ENCODE measurements at places on chromosomes 16 and 17.

GRCh38 chr16:2739625-2740430 is 12.6 kb upstream of the SRRM2 start:
- no peak for DNase-seq

GRCh38 chr16:5736209-5736930 is 638.8 kb upstream of the EEF2KMT start:
- no peak for DNase-seq

DNA sequence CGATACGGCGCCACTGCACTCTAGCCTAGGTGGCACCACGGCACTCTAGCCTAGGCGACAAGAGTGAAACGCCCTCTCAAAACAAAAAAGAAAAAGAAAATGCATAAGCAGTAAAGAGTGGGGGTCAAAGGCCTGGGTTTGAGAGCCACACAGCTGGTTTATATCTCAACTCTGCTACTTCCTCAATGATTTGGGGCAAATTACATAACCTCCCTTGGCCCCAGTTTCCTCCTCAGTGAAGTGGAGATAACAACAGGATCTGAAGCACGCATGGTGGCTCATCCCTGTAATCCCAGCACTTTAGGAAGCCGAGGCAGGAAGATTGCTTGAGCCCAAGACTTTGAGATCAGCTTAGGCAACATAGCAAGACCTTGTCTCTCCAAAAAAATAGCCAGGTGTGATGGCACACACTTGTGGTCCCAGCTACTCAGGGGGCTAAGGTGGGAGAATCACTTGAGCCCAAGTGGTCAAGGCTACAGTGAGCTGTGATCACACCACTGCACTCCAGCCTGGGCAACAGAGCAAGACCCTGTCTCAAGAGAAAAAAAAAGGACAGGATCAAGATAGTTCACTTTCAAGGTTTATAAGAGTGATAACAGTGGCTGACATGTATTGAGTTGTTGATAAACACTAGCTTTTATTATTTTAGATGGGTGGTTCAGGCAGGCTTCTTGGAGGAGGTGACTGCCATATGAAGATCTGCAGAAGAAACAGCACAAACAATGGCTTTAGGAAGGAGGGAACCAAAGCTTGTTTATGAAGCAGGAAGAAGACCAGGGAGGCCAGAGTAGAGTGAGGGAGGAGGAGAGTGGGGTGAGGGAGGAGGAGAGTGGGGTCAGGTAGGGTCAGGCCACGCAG is 8.5 kb upstream of the COG1 start:
- no peak for DNase-seq

- DNase-seq: peak; percentile 89
Observed at GRCh38 chr16:83898463-83899271, at the start of gene MLYCD. Gene MLYCD, plus strand, starts transcription at chr16:83899115. Its CDS starts 30 bp downstream, at chr16:83899145.

GRCh38 chr16:48955837-48956236 is 325.8 kb downstream of the CBLN1 start:
- DNase-seq: no peak

- peak; percentile 31 for DNase-seq
Observed at GRCh38 chr17:57488856-57489255, 232.5 kb downstream of the MSI2 start.

GRCh38 chr17:73492821-73493814 is 151.1 kb downstream of the SDK2 start:
- DNase-seq: no peak

- DNase-seq: no peak
Observed at GRCh38 chr17:987931-988330, 8.4 kb upstream of the NXN start.

DNA sequence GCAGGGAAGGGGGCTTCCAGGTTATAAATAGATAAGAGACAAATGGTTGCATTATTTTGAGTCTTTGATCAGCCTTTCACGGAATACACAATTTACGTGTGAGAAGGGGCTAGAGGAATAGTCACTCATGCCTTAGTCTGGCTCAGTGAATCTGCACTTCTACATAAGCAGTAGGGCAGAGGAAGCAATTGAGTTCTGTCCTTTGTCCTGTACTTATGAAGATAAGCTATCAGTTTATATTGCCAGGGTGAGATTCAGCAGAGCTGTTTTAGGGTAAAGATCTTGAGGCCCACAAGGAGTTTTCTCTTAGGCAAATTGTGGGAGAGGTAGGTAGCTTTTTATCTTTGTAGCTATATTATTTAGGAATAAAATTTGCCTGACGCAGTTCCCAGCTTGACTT is 33.3 kb downstream of the TOM1L1 start:
- no peak for DNase-seq

DNA sequence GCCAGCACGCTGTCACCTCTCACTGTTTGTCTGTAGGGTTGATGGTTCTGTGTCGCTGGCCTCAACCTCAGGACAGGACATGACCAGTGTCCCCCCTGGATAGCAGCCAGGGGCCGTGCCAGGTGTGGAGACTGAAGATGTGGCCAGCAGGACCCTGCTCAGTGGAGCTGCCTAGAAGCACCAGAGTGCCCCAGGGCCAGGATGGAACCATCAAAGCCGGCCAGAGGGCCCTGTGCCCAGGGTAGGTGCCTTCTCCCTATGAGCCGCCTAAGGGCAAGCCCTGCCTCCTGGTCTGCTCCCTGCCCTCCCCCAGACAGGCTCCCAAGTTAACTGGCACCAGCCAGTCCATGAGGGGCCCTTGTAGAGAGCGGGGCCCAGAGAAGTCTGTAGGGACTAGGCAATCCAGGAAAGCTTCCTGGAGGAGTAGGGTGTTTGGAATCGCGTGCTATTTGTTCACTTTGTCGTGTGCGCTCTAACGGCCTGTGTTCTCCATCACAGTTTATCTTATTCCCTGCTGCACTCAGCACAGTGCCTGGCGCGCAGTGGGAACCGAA is 546 bp upstream of the NDUFB10 start:
- DNase-seq: no peak

DNA sequence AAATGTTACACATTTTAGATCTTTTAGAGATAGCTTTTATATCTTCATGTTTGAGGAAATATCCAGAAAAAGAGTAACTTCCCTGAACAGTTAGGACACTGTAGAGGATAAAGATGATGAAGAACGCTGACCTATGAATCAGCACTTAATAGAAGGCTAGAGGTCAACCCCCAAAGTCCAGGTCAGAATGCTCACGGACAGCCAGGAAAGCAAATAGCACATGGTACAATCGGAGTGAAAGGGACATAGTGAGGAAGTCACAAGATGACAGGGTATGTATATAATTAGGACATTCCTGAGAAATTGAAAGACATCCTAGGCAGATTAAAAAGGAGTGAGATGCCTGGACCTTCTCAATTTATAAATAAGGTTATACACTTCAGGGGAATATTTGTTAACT is 55.1 kb upstream of the CNTNAP4 start:
- no peak for DNase-seq

DNA sequence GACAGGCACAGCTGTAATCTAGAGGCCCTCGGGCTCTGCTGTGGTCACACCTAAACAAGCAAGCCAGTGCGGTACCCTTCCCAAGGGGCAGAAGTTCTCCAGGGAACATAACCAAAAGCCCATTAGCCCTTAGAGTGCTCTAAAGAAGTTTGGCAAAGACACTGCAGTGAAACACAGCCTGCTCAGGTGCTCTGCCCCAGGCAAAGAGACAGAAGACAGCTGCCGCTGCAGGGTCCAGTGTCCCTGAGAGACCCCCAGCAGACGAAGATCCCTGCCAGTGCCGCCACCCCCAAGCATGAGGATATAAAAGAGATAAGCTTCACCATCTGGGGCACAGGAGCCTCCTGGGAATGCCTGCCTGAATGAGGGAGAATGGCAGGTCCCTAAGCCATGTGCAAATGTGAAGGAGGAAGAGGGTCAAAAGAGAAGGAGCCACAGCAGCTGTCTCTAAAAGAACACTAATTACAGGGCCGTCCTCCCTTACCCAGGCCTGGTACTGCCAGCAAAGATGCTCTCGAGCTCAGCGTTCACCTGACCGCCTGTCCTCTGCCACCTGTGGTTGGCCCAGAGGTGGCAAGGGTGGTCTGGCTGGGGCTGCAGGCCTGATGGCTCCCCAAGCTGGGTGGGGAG is 29.7 kb downstream of the CUEDC1 start:
- no peak for DNase-seq

- DNase-seq: peak; percentile 97
Observed at GRCh38 chr16:70428178-70428998, 10.5 kb downstream of the ST3GAL2 start.

DNA sequence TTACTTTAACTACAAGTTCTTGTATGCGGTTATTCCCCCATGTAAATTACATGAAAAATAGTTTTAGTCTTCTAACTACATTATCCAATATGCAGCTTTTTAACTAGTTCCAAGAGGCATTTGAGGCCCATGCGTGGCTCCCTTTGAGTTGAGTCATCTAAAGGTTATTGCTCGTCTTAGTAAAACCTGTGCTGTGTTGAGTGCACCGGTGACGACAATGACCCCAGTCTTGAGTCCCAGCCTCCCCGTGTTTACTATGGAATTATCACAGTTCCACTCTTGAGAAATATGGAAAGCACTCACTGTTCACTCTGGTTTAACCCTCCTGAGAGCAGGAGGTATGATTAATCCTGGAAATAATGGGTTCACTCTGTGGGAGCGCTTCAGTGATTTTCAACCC is 119.2 kb downstream of the PITPNC1 start:
- no peak for DNase-seq

DNA sequence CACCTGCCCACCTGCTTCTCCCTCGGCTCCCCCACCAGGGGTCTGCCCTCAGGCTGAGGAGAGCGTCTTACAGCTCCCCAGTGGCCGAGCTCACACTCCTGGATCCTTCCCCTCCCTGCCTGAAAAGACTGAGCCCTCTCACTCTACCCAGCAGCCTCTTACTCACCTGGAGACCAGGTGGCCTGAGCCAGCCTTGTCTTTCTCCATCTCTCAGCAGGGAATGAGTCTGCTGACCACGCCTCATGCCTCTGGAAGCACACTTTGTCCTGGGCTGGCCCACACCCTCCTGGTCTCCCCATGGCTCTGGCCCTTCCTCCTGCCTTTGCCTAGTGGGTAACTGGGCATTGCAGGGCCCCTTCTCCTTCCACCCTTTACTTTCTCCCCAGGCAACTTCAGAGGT is 177.2 kb downstream of the ENGASE start:
- no peak for DNase-seq

DNA sequence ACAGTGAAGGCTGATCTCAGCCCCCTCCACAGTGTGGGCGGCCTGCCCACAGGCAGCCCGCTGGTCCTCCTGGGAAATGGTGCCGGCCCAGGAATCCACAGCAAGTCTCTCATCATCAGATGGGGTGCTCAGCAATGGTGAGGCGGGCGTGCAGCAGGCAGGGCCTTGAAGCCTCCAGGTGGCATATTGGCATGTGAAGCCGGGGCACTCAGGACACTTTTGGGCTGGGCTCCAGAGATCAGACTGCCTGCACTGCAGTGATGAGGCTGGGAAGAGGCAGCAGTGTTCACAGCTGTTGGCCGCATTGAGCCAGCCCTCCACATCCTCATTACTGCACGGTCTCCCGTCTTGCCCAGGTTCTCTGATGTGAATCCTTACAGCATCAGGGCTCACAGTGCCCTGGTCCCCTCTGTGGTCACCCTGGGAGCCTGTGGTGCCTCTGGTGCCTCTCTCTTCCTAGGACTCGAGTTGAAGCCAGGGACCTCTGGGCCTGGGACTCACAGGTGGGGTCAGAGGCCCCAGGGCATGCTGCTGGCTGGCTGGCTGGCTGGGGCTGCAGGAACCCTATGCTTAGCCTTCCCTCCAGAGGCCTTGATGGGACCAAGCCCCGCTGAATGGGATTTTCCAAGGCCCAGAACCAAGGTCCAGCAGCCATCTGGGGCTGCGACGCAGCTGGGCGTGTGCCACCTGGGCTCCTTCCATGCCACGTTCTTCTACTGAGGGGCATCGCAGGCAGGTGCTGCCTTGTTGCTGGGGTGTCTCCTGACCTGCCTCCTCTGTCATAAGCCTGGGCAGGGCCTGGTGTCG is 48.6 kb downstream of the TNFRSF13B start:
- peak; percentile 7 for DNase-seq

- no peak for DNase-seq
Observed at GRCh38 chr17:8442310-8442709, 6.6 kb downstream of the NDEL1 start.

GRCh38 chr16:22093996-22094395 is 1.7 kb downstream of the VWA3A start:
- DNase-seq: no peak

- DNase-seq: no peak
Observed at GRCh38 chr16:11283820-11284248, 2.7 kb upstream of the PRM1 start.

DNA sequence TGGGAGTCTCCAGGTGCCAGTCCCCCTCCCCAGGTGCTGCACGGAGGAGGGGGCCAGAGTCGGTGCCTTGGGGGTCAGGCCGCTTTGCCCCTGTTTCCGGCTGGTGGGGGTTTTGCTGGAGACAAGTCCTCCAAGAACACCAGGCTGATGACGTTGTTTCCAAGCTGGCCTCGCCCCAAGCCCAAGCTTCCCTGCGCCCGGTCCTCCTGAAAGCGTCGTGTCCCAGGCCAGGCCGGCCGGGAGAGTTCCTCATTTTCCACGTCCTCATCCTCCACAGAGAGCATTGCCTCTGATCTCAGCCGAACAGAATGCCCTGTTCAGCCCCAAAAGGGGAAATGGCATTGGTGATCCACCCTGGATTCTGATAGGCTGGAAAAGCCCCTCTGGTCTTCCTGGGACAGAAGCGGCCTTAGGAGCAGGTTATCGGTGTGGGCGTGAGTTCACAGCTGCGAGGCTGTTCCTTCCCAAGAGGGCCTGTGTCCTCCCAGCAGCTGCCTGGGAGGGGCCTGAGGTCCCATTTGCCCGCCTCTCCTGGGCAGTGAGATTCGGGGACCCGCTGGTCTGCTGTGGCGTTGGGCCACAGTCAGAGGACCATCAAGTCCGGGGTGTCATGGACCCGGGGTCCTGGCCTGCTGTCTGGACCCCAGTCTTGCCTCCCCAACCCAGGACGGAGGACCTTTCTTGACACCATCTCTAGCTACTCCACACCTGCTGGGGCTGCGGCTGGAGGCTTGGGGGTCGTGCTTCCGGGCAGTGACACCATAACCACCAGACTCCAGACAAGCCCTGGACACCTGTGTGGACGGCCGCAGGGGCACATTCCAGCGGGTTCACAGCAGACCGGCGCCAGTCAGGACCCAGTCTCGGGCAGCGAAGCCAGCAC is 7.1 kb downstream of the SOX8 start:
- DNase-seq: no peak
